ENCODE measurements at places on chromosomes 7 and 10.

- peak; percentile 13 for DNase-seq
Measured at GRCh38 chr7:81457852-81458522, 311.9 kb downstream of the HGF start.

DNA sequence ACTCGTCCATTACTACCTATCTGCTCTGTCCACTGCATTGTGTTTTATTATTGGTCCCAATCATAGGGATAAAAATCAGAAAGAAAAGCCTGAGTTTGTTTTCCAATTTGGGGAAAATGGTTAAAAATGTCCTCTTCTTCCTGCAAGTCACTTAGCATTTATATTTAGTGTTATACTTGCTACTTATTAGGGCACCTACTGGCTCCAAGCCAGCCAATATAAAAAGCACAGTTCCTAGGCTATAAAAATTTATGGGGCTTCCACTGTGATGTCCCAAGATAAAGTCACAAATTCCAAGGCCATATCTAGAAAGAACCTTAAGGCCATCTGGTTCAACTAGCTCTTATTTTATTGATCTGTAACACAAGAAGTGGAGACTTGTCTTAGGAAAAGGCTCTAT, 3.2 kb downstream of the SLC35B4 start:
- DNase-seq, result no peak

- no peak for DNase-seq
Measured at GRCh38 chr10:244227-244626, 109.0 kb downstream of the ZMYND11 start.

DNA sequence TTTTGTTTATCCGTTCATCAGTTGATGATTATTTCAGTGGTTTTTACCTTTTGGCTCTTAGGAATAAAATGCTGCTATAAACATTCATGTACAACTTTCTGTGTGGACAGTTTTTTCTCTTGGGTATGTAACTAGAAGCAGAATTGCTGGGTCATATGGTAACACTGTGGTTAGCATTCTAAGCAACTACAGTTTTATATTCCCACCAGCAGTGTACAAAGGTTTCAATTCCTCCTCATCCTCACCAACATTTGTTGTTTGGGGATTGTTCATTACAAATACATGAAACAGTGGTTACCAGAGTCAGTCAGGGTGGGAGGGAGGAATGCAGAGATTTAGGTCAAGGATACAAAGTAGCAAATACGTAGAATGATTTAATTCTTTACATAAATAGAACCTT, 97.0 kb downstream of the NPSR1 start:
- DNase-seq, result no peak

GRCh38 chr10:44706745-44707144, 204.4 kb upstream of the TMEM72 start:
- DNase-seq, result peak; percentile 80

GRCh38 chr7:120813546-120814252, 44.2 kb downstream of the TSPAN12 start:
- DNase-seq, result no peak

Measured in amniotic stem cell (primary cell).